Iris pigment epithelial cell (primary cell): ENCODE measurements at places on chromosomes 1 and 21.

DNA sequence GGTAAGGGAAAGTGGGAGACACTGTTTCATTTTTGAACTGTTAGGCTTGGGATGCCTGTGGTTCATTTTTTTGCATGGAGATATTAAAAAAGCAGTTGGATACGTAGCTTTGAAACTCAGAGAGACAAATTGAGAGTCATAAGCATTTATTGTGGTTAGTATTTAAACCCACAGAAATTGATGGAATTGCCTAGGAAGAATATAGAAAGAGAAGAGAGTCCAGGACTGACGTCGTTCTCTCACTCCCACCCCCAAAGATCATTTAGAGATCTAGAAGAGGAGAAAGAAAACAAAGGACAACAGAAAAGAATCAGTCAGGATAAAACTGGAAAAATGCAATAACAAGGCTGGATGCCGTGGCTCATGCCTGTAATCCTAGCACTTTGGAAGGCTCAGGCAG is 73.2 kb upstream of the BMP8A start:
- peak; percentile 49 for DNase-seq

GRCh38 chr1:44472620-44473525 is 67.8 kb downstream of the RNF220 start:
- DNase-seq: no peak

DNA sequence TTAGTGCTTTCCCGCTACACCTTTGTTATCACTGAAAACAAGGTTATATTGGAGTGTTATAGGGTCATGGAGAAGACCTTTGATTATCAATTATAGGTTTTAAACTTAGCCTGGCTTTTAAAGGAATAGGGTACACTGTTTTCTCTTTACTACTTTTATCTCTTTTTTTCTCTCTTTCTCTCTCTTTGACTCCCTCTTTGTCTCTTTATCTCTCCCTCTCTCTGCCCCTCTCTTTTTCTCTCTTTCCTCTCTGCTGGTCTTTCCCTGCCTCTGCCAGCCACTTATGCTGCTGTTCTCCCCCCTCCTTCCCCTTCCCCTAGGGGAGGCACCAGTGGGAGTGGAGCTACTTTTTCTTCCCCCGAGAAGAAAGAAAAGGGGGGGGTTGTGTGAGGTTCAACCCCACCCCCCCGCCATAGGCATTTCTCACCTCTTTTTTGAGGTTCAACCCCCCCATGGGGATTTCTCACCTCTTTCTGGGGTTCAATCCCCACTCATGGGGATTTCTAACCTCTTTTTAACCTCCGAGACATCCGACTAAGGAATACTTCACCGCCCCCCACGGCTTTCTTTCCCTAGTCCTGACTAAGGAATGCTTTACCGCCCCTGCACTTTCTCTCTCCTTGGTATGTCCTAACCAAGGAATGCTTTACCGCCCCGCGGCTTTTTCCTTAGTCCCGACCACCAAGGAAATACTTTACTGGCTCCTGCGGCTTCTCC is 17.2 kb upstream of the ZBTB8B start:
- DNase-seq: peak; percentile 73

DNA sequence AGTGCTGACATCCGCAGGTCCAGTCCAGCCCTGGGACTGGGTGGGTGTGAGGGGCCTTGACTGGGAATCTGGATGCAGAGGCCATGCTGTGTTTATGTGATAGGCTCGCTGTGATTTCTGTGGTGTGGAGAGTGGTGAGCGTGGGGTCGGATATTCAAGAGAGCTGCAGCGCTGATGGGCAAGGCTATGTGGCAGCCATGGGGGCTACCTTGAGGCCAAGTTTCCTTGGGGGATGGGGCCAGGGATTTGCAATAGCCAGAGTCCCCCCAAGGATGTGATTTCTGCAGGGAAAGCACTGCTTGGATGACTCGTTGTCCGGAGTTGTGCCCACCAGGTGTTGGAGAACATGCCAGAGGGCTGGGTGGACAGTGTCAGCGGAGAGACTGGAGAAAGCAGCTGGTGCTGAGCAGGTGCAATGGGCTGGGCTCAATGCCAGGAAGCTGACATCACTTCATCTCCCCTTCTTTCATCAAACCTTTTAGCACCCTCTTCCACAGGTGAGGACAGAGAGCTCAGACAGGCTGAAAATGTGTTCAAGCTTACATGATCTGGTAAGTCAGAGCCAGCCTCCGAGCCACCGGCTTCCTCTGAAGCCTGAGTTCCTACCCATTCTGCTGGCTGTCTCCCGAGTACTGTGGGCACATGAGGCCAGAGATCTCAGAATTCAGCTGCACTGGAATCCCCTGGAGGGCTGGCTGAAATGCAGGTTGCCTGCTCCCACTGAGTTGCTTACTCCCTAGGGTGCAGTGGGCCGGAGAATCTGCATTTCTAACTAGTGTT is 132.9 kb downstream of the RHOU start:
- no peak for DNase-seq

DNA sequence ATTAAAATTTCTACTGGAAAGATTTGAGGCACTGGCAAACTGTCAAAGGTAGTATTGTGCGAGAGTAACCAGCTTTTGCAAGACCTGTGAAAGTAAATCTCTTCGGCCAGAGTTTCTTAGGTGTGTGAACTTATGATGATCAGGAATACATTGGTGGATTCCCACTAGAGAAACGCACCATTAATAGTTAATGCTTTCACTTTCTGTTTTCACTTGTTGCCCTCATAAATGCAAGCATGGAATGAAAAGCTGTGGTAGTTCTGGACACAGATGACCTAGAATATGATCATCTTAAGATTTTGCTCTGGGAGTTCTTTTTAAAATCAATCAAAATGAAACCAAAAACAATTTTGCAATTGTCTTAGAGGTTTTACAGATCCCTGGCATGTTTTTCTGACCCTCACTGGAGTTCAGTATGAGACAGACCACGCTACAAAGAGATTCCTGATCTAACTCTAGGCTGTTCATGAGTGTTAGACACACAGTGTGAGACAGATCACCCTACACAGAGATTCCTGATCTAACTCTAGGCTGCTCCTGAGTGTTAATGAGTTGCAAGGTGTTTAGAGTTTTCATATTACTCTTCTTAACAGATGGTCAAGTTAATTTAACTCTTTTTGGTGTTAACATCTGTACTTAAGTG is 98.8 kb downstream of the SDCCAG8 start:
- peak; percentile 58 for DNase-seq

DNA sequence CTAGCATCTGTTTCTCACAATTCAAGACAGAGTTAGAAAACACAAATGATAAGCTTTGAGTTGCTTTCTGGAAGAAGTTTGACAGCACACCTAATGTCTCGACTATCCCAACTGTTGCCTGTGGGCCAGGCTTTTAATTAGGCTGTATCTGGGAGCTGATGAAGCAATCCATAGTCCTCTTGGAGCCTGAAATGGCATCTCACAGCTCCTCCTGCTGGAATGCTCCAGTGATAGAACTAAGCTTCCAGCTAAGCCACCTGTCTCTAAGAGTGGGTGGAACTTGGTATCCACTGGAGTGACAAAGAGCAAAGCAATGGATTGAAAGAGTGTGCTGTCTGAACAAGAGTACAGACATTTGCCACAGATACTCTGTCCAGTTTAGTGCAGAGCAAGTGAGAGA is 605.3 kb upstream of the NR5A2 start:
- peak; percentile 64 for DNase-seq
